Activated CD4-positive, alpha-beta T cell treated with anti-CD3 and anti-CD28 coated beads, Interleukin-2, amount 50 U/mL, for 16 hours (primary cell): ENCODE measurements at places on chromosomes 4 and X.

DNA sequence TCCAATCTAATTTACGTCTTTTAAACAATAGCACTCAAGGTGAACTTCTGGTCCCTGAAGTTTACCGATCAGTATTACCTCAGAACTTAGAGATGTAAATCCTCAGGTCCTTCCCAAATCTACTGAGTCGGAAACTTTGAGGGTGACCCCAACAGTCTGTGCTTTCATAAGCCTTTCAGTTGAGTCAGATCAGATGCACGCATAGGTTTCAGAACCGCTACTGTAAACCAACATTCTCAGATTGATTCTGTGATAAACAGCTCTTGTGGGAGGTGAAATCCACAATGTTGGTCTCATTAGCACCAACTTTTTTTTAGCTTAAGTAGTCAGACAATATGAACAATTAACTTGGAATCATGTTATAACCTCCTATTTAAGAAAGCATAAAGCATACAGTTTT, 86.0 kb downstream of the WWC2 start:
- DNase-seq, result peak; percentile 80

DNA sequence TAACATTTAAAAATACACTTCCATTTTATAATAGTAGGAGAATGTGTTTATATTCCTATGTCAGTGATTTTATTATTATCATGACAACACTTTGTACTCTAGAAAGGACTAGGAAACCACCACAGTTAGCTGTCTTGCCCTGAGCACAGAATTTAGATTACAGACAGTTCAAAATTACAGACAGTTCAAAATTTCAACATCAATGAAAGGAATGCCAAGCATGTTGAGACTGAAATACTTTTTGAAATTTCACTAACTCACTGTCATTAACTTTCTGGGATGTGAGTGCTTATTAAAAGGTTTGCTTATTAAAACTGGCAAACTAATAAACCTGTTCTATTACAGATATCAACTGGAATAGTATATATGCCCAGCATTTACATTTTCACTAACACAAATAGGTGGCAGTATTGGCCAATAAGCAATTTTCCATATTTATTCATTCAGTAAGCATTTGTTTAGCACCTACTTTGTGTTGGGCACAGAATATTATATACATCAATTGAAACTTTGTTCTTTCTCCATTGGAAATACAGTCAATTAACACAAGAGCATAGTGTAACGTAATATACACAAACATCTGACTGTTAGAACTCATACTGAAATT, 179.4 kb downstream of the FBXW7 start:
- no peak for DNase-seq

DNA sequence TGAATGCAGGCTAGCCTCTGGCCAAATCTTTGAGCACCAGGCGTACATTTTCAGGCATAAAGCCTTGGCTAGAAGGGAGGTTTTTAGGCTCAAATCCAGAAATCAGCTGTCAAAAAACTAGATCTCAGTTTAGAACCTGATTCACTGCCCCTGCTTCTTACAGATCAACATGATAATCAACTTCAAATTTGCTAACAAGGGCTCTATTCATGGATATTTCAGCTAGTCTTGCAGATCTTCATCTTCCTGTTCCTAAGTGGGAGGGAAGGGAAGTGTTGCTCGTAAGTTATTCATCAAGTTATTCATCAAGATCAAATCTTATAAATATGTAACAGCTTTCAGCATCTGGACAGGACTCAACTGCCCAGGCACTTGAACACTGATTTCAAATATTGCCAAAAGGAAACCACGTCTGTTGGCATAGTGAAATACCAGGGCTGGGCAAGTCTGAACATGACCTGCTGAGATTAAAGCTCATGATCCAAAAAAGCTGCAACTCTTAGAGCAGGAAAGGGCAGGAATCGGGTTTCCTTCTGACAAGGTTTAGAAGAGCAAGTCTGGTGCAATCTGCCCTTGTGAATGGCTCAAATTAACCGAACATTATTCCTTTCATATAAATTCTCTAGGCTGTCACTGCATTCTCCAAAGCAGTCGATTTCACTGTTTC, 200.3 kb downstream of the PDGFC start:
- DNase-seq, result no peak

DNA sequence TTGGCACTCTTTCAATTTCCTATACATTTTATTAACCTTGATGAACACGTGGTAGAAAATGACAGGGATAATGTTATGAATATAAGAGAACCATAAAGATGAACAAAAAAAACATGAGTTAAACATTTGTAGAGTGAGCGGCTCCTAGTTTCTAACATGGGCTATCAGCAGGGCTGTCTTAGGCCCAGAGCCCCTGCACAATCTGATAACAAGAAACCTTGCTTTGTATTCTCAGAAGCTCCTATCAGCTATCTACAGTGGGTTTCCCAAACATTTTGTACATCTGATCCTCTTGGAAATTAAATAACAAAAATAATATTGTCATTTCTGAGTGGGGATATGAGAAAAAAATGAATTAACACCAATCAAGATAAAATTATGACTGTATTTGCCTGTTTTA, 10.6 kb upstream of the RBPJ start:
- no peak for DNase-seq

GRCh38 chrX:134375691-134376090, 84.3 kb upstream of the HPRT1 start:
- DNase-seq, result no peak

DNA sequence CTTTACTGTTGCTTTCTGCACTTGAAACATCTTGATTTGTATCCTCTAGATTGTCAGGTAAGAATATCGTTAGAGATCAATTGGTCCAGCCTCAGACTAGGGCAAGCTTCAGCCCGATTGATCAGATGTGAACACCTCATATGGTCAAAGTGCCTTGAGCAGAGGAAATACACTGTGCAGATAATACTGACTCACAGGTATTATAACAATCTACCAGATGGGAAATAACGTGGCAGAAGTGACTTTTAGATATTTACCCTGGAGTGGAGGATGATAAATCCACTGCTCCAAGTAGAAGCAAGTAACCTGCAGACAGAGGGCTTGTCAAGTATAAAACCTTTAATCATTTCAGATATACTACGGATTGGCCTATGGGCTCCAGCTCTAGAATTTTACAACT, 17.9 kb downstream of the VEGFC start:
- no peak for DNase-seq

DNA sequence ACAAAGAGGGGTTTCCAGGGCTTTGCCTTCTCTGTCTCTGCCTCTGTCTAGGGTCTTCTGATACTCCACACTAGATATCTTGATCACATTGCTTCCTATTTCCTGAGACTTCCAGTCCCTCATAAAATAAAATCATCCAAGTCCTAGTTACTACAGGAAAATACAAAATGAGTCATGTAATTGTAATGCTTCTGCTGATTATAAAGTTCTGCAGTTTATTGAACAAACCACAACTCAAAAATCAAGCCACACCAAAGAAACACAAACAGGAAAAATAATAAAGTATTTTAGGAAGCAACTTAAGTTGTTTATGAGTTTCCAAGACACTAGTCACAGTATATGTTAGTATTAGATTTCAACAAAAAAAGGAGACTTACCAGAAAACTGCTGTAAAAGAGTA, 695.1 kb upstream of the GALNTL6 start:
- no peak for DNase-seq
